ENCODE measurements at places on chromosomes 1 and 21.

DNA sequence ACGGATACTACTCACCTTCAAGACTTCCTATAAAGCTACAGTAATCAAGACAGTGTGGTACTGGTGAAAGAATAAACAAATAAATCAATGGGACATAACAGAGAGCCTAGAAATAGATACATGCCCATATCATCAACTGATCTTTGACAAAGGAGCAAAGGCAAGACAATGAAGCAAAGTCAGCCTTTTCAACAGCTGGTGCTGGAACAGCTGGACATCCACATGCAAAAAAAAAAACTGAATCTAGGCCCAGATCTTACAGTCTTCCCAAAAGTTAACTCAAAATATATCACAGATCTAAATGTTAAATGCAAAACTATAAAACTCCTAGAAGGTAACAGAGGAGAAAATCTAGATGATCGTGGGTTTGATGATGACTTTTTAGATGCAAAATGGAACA, 170.3 kb downstream of the MIS18A start:
- no peak for DNase-seq

- no peak for DNase-seq
Observed at GRCh38 chr1:21781815-21782348, 1.1 kb downstream of the USP48 start.

GRCh38 chr1:54798769-54799641, 2.1 kb downstream of the TTC22 start:
- no peak for DNase-seq

DNA sequence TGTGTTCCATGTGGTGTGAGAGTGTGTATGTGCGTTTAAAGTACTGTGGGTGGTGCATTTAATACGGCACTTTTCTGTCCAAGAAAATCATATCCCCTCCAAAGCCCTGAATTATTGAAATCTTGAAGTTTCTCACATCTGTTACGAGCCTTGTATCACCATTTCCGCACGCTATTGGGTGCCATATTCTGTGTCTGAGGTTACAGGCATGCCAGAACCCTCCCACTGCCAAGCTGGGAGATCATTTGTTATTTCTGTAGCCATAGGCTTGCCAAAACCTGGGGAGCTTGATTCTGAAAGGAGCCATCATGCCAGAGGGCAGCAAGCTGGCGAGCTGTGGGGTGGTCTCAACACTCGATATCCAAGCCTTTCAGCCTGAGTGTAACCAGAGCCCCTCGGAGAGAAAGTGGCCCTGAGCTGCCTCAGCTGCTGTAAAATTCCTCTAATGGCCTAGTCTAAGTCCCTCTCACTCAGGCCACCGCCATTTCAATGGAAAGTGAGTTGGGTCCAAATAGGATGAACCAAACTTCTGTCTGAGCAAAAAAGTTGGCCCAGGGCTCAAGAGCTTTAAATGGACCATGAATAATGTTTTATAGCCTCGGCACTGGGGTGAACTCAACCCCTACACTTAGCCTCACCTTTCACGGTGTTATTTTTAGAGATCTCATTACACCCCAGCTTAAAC, 298.4 kb upstream of the DUSP10 start:
- DNase-seq, result no peak

DNA sequence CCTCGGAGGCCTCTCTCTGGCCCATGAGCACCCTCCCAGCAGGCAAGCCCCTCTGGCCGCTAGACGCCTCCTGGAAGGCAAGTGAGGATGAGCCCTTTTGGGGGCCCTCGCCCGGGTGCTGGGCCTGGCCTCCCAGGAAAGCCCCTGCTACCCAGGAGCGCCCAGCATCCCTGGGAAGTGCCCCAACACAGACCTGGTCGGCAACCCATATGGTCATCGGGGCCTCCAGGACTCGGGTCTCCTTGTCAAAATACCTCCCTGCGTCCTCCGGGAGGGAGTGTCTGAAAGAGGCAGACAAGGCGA, 21.0 kb upstream of the TMEM52 start:
- DNase-seq, result no peak

GRCh38 chr1:119829625-119830024, 18.4 kb upstream of the REG4 start:
- no peak for DNase-seq

- no peak for DNase-seq
Observed at GRCh38 chr1:26851106-26851684, 11.8 kb upstream of the SFN start.

DNA sequence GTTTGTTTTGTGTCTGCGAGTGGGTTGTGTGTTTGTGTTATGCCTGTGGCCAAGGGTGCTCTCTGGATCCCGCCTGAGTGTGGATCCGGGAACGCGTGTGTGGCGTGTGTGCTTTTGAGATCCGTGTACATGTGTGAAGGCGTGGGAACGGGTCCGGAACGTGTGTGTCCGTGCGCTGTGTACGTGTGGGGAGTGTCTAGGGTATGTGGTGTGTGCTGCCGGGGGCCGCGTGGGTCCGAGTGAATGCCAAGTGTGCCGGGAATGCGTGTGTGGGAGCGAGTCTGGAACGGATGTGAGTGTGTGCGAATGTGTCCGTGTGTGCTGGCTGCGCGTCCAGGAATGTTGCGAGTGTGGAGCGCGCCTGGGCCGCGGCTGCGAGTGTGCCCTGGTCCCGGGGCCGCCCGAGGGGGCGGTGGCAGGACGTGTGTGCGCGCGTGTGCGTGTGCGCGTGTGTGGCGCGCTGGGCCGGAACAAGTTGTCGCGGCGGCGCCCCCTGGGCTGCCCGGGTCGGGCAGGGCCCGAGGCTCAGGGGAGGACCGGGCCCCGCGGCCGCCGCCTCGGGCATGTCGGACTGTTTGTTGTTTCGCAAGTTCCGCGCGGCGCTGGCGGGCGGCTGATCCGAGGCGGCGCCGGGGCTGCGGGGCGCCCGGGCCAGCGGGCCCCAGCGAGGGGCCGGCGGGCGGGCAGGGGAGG, 953 bp downstream of the PTPRU start:
- DNase-seq, result no peak

DNA sequence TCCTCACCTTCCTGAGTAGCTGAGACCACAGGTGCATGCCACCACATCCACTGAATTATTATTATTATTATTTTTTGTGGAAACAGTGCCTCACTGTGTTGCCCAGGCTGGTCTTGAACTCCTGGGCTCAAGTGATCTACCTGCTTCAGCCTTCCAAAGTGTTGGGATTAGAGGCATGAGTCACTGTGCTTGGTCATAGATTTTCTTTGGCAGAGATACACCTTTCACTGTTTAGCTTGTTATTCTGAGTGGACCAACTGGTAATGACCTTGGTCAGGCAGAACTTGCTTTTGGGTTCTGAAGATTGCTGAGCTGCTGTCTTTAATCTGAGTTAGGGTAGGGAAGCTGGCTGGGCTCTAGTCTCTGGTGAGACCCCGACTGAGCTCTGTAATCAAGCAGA, 66.8 kb downstream of the DNAH14 start:
- DNase-seq, result no peak
